ENCODE measurements at places on chromosomes 2 and 18. TPM values are rescaled to one million over a fixed set of nuclear protein-coding genes. Genes with fewer than 3 reads are reported as not detected.

- DNase-seq = no peak
Observed at GRCh38 chr2:33531549-33532059, 55.2 kb downstream of the RASGRP3 start.

- DNase-seq = no peak
Observed at GRCh38 chr2:55887901-55888624, 35.5 kb downstream of the EFEMP1 start.

- DNase-seq = no peak
Observed at GRCh38 chr2:66478731-66479316, 43.9 kb downstream of the MEIS1 start.

- DNase-seq = peak; percentile 49
Observed at GRCh38 chr2:217899231-217900009, 103.4 kb downstream of the TNS1 start.

NOSTRIN gene
- total RNA-seq = 29.2 TPM

ALKAL2 gene
- 20.7 TPM for total RNA-seq

ST8SIA3 gene
- 0.17 TPM for total RNA-seq

IL36G gene
- 0.26 TPM for total RNA-seq

ATP6V1C2 gene
- 0.55 TPM for total RNA-seq

Measured in lung (tissue), 17 donors.